ENCODE measurements at places on chromosomes 4 and X.

- DNase-seq: no peak
Measured at GRCh38 chr4:155353923-155354540, 22.7 kb downstream of the MAP9 start.

DNA sequence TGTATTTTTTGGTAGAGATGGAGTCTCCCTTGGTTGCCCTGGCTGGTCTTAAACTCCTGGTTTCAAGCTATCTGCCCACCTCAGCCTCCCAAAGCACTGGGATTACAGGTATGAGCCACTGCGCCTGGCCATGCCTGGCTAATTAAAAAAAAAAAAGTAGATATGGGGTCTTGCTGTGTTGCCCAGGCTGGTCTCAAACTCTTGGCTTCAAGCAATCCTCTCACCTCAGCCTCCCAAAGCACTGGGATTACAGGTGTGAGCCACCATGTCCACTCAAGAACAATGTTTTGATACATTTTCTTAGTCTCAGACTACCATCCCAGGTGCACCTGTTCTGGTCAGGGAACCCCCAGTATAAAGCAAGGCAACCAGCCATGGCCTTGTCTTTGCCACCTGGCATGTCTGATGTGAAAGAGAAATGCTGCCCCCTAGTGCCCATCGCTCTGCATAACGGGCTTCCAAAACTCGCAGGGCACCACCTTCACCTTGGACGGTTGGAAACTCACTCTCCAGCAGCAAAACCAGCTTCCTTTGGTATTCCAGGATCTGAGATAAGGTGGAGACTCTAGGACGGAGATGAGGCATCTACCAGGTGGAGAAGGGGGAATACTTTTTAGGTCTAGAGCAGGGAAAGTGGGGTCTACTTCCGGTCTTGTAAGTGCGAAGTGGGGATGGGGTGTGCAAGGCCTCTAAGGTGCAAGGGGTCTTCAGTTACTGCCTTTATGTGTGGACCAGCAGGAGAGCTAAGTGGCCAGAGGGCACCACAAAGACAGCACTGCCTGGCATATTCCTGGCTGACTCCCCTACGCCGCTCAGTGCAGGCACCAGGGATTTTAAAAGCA, 47.7 kb upstream of the AFAP1 start:
- DNase-seq: no peak

DNA sequence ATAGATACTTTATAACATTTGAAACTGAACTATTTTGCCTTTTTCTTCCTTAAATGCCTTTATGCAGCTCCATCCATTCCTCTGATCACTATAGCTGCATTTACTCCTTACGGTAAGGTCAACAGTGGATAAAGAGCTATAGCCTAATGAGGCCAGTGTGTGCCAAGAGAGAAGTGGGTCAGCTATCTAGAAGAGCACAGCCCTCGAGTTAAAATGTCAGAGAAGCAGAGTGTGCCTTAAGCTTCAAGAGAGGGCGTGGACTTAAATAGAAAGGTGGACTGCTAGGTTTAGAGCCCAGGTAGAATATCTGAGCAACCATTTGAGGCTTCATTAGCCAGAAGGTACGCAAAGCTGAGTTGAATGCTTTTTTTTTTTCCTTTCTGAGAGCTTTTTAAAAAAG, 347.4 kb downstream of the BMPR1B start:
- no peak for DNase-seq

DNA sequence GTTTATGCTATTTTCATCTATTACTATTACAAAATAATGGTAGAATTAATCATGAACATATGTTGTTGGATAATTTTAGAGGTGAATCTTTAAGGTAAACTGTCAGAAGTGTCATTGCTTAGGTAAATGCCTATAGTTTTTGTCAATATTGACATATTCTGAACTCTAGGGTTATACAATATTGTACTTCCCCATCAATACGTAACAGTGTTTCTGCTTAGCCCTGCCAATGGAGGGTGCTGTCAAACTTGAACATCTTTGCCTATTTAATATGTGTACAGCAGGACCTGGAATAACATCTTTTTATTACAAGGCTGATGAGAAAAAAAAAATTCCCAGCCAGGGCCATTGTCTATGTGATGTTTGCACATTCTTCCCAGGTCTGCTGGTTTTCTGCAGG, 40.8 kb downstream of the ARHGAP24 start:
- no peak for DNase-seq

GRCh38 chr4:77044461-77045150, 31.2 kb downstream of the CCNI start:
- DNase-seq: no peak

DNA sequence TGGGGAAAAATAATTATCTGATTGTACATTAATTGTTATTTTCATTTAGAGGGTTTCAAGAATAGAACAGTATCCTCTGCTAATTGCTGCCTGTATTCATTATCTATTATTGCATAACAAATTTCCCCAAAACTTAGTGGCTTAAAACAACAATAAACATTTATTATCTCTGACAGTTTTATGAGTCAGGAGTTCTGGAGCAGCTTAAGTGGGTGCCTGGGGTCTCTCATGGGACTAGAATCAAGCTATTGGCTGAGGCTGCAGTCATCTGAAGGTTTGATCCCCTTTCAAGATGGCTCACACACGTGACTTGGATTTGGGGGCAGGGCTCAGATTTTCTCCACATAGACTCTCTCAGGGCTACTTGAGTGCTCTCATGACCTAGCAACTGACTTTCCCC, 98.1 kb upstream of the JADE1 start:
- DNase-seq: no peak

DNA sequence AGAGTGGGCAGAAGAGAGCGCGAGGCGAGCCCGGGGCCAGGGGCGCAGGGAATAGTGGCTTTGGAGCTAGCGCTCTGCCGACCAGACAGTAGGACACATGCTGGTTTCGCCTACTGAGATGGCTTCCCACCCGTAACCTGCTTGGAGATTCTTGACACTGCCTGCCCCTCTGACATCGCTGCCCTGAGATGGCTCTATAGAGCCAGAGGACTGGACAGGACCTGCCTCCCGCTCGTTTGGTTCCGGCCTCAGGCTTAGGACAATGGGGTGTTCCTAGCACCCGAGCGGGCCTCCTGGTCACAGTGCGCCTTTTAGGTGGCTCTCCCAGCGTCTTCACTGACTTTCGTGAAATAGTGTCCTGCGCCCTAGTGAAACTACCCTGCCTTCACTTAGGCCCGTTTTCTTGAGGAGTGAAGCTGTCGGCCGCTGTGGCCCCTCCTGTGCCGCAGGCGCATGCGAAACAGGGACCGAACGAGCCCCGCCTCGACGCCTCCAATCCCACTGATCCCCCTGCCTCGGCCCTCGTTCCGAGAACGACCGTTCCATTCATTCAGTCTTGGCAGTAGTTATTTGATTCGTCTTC, 608 bp downstream of the TAF1 start:
- no peak for DNase-seq

GRCh38 chr4:111475666-111476065, 669.6 kb upstream of the FAM241A start:
- DNase-seq: no peak

GRCh38 chr4:167218022-167218608, 16.2 kb downstream of the SPOCK3 start:
- DNase-seq: no peak

DNA sequence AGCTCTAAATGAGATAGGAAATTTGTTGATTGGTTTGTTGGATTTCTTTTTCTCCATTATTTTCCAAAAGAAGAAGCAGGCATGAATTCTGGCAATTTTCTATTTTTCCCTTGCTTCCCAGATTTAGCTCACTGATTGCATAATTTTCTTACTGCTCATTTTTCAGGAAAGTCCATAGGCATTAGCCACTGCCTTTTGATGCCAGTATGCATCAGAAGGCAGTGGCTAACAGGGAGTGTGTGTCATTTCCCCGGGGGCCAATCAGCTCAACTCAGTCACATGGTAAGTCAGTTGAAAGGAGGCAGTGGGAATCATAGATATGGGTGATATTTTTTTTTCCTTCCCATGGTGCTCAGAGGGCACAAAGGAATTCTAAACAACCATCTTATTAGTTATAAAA, 156.7 kb downstream of the TRIML1 start:
- no peak for DNase-seq

GRCh38 chrX:20477836-20478524, 211.3 kb upstream of the RPS6KA3 start:
- DNase-seq: no peak

DNA sequence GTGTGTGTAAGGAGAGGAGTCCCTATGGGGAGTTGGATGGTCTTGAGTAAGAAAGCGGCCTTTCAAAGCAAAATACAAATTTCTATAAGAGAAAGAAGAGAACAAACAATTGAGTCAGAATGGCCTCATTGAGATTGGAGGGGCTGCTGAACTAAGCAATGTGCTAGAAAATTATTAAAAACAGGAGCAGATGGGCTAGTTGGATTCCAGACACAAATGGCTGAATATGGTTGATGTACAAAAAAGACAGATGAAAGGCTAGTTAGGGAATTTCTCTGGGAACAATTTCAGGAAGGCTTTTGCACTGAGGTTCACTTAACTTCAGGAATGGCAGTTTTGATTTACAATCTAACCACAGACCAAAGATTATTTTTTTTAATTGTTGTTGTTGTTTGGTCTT, 1806.8 kb upstream of the TENM3 start:
- DNase-seq: no peak

DNA sequence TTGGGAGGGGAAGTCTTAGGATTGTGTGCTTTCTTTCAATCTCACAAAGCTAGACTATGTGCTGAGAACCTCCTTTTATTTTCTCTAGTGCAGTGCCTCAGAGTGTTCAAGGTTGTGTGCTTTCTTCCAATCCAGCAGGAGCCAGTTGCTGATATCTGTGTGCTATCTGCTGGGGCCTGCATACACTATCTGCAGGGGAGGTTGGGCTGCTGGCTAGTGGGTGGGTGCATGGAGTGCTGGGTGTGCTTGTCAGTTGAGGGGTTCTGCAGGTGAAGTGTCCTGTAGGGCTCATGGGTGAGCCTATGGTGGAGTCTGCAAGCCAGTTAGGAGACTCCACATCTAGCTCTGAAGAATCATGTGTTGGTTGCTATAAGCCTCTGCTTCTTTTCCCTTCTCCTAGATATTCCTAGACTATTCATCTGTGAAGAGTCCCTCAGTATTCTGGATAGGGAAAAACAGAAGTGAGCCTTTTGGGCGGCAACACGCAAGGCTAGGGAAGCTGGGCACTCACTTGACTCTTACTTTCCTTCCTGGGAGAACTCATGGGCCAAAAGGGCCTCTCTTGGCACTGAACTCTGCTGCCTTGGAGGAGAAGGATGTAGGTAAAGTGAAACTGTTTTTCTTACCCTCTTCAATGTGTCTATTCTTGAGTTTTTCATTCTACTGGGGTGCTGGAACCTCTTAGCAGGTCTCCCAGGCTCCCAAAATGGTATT, 8.0 kb upstream of the CISD2 start:
- no peak for DNase-seq

GRCh38 chr4:174561560-174561959, 39.3 kb upstream of the HPGD start:
- no peak for DNase-seq

DNA sequence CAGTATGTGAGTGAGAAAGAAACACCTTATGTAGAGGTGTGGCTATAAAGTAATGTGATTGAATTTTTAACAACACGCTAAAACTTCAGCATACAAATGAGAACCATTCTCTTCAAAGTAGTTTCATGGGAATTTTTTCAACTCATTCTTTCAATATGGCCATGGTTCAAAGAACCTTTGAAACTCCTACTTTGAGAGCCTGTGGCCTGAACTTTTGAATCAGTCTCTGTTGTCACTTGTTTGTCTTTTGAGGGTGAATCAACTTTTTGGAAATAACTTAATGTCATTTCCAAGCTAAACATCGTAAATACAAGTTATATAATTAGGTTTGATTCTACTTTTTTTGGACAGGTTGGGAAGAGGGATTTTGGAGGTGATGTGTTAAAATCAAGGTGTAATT, 49.9 kb upstream of the CASK start:
- no peak for DNase-seq

- DNase-seq: peak; percentile 8
Measured at GRCh38 chr4:33959519-33959918, 2284.8 kb downstream of the ARAP2 start.

- no peak for DNase-seq
Measured at GRCh38 chrX:18937173-18937572, 46.7 kb downstream of the PHKA2 start.

DNA sequence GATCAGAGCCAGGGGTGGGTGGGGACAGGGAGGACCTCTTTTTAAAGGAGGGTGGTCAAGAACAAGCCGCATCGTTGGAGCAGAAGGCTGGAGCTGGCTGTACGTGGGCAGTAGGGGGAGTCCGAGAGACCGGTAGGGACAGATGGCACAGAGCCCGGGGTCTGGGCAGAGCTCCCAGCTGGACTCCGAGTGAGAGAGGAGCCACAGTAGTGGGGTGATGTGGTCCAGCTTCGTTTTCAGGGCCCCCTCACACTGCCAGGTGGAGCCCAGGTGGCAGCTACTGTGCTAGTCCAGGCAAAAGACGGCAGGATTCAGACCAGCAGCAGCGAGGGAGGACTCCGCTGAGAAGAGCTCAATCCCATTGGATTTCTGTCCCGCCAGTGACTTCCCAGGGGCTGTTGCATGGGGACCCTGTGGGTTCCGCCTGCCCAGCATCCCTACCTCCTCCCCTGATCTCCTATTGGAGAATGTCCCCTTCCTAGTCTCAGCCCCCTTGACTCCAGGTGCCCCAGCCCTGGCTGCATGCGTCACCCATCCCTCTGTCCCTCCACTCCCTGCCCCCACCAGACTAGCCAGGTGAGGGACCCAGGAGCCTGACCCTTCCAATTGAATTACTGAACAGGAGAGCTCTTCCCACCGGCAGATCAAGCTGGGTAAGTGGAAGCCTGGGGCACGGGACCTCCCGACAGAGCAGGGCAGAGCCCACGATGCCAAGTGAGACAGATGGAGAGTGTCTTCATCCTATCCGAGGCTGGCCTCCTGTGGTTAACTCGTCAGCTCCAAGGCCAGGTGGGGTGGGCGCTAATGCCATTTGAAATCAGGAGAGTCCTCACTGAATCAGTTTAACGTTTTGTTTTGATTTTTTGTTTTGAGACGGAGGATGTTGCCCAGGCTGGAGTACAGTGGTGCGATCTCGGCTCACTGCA, 2.9 kb downstream of the ARHGAP4 start:
- no peak for DNase-seq

GRCh38 chrX:52979993-52980392, 21.7 kb upstream of the FAM156A start:
- DNase-seq: no peak

- DNase-seq: no peak
Measured at GRCh38 chrX:105876658-105877057, 54.3 kb downstream of the NRK start.

GRCh38 chr4:136124251-136124745, 1408.0 kb downstream of the PCDH18 start:
- no peak for DNase-seq

GRCh38 chrX:132488819-132489577, at the start of gene MBNL3:
Gene MBNL3 (minus strand): TSS chrX:132489038. CDS start chrX:132439611, 49,427 bp downstream.
- DNase-seq: no peak

- DNase-seq: no peak
Measured at GRCh38 chr4:8267077-8267476, 2.5 kb upstream of the HTRA3 start.

DNA sequence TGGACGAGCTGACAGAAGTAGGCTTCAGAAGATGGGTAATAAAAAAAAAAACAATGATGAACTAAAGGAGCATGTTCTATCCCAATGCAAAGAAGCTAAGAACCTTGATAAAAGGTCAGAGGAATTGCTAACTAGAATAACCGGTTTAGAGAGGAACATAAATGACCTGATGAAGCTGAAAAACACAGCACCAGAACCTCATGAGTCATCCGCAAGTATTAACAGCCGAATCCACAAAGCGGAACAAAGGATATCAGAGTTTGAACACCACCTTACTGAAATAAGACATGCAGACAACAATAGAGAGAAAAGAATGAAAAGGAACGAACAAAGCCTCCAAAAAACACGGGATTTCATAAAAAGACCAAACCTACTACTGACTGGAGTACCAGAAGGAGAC, 10.5 kb downstream of the NELFA start:
- no peak for DNase-seq

- no peak for DNase-seq
Measured at GRCh38 chr4:38313175-38313574, 350.8 kb upstream of the KLF3 start.
